ENCODE measurements at places on chromosomes 2 and 18.

DNA sequence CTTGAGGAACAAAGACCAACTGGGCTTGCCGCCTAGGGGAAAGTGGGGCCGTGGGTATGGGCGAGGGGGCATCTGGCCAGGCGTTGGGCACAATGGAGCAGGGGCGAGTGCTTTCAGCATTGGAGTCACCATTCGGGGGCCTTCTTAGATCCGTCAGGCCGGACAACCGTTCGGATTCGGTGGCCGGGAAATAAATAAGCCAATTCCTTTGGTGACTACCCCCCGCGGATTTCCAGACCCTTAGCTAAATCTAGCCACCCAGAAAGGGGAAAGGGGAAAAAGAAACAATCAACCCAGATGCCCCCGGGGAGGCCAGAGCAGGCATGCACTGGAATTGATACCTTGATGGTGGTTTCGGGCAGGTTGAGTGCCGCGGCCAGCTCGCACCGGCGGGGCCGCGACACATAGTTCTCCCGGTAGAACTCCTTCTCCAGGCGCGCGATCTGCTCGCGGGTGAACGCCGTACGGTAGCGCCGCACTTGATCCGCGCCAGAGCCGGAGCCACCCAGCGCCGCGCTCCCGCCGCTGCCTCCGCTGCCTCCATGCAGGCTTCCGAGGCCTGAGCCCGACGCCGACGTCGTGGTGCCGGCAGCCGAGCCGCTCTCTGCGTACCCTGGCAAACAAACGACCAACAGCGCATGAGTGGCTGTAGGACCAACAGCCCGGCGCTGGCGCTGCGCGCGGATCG lies 1.8 kb downstream of the EVX2 start:
- no peak for DNase-seq

GRCh38 chr2:57536535-57537231 lies 509.9 kb upstream of the VRK2 start:
- no peak for DNase-seq

DNA sequence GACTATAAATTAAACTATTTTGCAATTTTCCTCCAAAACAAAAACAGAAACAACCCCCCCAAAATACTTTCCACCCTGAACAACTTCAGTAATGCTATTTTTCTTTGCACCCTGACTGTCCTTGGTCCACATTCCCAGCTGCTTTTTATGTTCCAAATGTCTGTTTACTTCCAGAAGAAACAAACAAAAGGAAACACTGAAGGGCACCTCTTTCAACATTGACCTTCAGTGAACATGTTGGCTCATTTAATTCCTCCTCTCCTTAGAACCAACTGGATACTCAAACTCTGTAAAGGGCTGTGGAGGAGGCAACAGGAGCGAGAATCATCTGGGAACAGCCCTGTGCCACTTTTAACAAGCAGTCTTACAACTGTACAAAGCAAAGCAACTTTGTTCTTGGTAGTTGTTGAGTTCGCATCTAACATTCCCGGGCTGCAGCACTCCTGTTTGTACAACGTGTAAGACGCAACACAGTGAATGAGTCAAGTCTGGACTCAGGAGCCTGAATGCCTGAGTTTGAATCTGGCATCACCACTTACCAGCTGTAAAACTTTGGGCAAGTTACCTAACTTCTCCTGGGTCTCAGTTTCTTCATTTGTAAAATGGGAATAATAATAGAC lies 111.4 kb upstream of the GATA6 start:
- no peak for DNase-seq

GRCh38 chr18:13268158-13269012 lies 49.8 kb downstream of the LDLRAD4 start:
- DNase-seq: no peak

DNA sequence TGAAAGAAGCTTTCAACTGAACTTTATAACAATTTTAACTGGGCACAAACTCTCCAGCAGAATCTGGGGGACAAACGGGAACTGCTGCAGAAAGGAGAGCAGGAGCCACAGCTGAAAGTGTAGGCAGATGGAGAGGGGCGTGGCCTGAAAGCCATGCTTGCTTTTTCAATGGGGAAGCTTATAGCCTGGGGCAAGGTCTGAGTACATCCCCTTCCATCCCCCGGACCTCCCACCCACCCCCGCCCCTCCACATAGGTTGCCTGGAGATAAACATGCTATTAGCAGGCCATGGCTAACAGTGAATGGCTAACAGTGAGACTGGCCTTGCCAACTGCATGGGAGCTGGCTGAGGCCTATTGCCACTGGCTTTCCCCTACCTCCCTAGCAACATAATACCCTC lies 317.9 kb upstream of the TANK start:
- DNase-seq: no peak

GRCh38 chr18:30135938-30136337 lies 906.6 kb downstream of the DSC3 start:
- no peak for DNase-seq

- no peak for DNase-seq
Observed at GRCh38 chr2:96815326-96816126, 542 bp upstream of the CNNM3 start.

GRCh38 chr2:148512501-148512900 lies 132.1 kb upstream of the EPC2 start:
- no peak for DNase-seq

GRCh38 chr18:76970770-76971559 lies 148.6 kb downstream of the ZNF236 start:
- DNase-seq: no peak

DNA sequence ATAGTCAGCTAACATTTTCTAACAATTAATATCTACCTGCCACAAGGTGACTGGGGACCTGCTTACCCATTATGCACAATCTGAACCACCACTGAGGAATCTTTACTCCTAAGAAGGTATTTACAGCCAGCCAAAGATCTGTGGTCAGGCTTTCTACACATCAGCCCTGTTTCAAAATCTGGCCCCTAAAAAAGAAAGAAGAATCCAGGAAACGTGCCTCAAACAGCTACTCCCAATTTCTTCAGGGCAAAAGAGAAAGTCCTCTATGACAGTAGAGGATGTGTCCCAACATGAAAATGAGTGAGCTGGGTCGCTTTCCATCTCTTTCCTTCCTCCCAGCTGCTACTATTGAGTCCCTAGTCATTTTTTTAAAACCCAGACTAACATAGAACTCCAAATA lies 79.5 kb downstream of the EPB41L3 start:
- DNase-seq: no peak
